ENCODE measurements at places on chromosomes 16 and 17.

DNA sequence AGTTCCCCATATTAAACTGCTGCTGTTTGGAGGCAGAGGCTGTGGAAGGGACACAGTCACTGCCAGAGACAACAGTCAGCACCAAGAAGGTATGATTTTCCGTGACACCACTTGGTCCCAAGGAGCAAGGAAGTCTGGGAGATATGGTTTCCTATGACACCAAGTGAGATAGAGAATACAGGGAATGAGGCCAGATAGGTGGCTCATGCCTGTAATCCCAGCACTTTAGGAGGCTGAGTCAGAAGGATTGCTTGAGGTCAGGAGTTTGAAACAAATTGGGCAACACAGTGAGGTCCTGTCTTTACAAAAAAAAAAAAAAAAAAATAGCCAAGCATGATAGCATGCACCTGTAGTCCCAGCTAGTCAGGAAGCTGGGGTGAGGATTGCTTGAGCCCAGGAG is 90.8 kb downstream of the ABCC12 start:
- no peak for ATAC-seq

DNA sequence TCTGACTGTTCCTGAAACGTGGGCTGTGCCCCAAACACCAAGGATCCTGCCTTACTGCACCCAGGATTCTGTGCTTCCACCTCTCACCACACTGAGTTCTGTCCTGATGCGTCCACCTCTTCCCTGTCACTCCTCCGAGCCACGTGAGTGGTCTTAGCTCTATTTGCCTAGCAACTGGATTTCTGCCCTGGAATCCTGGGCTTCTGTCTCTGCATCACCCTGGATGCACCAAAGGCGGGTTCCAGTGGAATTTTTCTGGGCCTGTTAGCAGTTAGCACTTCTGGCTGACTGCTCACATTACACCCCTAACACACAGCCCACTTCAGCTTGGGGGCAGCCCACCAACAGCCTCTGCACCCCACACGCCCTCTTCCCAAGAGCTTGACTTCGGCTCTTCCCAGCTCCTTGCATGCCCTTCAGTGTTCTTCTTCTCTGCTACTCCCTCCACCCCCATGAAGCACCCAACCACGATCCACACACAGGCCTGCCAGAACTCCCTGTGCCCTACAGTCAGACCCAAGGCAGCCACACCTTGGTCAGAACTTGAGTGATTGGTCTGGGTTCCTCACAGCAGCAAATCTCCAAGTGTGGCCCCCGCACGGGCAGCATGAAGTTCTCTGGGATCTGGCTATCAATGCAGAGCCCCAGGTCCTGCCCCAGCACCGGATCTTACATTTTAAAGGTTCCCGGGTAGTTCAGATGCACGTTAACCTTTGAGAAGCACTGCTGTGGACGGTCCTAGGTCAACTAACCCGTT is 129.8 kb upstream of the RCVRN start:
- ATAC-seq: no peak

DNA sequence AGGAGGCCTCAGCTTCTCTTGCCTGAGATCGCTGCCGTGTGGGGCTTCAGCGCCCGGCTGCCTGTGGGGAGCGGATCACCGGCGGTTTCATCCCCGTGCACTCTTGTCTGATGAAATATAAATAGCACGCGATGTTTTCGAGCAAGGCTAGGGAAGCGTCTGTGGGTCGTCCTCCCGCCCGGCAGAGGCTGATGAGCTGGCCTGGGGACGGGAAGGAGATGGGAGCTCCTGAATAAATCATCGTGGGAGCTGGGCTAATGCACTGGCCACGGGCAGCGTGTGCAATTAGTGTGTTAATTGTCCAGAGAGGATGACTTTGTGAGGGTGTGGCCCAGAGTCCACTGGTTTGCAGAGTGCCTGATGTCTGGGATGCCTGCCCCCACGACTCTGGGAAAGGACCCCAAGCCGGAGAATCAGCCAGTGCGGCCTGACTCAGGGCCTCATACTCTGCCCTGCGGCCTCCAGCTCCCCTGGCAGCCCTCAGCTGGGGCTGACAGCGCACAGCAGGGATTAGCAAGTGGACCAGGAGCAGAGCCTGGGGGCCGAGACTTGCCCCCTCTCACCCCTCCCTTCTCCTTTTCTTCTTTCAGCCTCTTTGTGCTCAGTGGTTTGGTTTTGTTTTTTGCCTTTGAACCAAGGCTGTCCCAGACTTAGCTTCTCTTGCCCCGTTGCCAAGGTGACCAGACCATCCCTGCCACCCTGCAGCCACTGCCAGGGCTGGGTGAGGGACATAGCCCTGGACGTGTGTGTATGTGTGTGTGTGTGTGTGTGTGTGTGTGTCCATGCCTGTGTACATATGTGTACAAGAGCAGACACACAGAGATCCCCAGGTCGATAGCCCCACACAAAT is 21.4 kb downstream of the KCNJ12 start:
- peak; percentile 55 for ATAC-seq

GRCh38 chr17:69525920-69526841 is 111.7 kb downstream of the MAP2K6 start:
- ATAC-seq: peak; percentile 63

DNA sequence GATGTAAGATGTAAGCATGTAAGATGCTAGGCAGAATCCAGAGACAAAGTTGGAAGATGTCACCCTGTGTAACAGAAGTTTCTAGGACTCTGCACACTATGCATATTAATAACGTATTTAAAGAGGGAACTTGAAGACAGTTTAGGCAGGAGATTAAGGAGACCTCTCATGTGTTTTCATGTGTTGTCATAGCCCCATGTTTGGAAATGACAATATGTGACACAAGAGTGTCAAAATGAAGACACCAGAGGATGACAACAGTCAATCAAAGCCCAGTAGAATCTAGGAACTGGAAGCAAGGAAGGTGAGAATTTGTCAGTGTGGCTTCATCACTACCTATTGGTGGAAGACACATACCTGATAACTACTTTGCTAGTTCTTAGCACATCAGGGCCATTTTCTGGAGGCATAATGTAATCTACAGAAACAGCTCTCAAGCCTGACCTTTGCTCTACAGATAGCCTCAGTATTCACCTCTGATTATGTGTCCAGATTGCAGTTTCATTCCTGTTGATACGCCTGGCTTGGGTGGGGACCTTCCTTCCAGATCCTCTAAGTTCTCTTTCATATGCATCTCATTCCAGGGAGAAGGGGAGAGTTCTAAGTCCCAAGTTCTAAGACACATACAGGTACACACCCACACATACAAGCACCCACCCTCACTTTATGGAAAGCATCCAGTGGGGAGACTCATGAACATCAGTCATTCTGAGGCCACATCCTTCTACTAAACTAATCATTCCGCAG is 26.3 kb downstream of the PMP22 start:
- no peak for ATAC-seq

DNA sequence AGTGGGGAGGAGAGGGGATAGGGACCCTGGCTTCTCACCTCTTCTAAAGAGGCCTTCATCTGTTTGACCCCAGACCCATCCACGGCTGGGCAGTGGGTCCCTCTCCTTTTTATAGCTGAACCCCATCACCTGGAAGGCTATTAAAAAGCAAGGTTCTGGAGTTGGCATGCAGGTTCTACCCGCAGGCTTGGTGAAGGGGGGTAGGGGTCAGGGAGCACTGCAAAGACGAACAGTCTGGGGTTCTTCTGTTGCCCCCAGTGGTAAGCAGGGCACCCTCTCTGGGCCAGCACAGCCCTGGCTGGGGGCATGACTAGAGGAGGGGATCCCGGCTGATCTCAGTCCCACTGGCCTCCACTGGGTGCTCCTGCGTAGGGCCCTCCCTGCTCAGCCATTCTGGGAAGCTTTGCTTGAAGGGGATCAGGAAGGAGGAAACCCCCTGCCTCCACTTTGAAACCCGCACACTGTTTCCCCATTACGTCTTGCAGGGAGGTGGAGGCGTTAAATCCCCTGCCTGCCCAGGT is 13.6 kb downstream of the CMIP start:
- no peak for ATAC-seq

- ATAC-seq: no peak
These were observed 26.6 kb downstream of the AIPL1 start for GRCh38 chr17:6408276-6408675.

DNA sequence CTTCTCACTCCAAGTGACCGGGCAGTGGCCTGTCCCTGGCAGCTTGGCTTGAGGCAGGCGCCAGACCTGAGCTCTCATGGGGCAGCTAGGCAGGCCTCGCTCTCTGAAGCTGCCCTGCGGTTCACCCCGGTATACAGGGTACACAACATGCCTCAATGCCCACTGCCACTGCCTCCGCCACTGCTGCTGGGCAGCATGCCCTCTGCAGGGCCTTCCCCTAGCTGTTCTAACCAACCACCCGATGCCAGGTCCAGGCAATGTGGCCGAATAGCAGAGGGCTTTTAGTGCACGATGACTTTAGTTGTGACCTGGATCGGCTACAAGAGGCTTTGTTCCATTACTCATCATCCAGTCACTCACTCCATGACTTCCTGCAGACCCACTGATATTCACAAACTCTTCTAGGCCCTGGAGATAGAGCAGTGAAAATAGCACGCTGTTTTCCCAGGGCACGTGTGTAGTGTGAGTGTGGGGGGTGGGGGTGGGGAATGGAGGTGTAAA is 19.7 kb downstream of the CDC42EP4 start:
- ATAC-seq: peak; percentile 11

DNA sequence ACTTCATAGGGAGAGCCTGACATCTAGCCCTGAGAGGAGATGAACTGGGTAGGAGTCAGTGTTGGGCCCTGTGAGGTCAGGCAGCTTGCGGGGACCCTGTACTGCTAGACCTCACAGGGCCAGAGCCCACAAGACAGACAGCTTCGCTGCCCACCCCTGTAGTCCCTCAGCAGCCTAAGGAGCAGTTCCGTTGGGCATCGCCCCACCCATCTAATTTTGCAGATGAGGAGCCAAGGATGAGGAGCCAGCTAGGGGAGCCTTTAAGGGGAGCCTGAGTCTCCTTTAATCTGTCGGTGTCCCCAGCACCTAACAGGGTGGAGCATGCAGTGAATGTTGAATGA is 755 bp upstream of the TUFM start:
- peak; percentile 7 for ATAC-seq

- ATAC-seq: no peak
These were observed 301.5 kb upstream of the CDH5 start for GRCh38 chr16:66064801-66065530.

GRCh38 chr16:29756654-29757053 is 10.9 kb upstream of the C16orf54 start:
- ATAC-seq: no peak

- no peak for ATAC-seq
These were observed 20.8 kb upstream of the DNAH17 start for GRCh38 chr17:78598013-78598471.

GRCh38 chr16:13904179-13904691 is 15.7 kb upstream of the ERCC4 start:
- no peak for ATAC-seq

- ATAC-seq: no peak
These were observed 35.3 kb downstream of the PRMT7 start for GRCh38 chr16:68345958-68346635.

DNA sequence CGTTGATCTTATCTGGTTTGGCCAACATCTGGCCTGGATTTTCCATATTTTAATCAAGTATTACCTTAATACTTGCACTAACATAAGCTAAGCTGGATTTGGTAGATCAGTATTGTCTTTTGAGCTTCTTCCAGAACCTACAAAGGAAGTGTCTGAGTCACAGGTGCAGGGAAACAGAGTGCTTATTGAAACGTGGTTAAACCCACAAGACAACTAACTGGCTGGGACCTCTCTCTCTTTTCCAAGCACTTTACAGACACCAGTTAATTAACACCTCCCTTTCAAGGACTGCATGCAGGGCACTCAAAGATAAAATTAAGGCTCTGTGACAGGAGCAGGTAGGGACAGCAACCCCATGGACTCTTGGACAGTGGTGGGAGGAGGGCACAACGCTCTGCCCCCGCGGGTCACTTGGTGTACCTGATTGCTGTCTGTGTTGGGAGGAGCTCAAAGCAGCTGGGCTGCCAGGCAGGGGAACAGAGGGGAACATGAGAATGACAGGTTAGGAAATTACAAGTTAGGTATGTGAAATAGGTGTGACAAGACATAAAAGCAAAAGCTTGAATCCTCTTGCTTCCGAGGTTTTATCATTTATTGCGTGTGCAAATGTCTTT is 133.7 kb upstream of the MON1B start:
- no peak for ATAC-seq

DNA sequence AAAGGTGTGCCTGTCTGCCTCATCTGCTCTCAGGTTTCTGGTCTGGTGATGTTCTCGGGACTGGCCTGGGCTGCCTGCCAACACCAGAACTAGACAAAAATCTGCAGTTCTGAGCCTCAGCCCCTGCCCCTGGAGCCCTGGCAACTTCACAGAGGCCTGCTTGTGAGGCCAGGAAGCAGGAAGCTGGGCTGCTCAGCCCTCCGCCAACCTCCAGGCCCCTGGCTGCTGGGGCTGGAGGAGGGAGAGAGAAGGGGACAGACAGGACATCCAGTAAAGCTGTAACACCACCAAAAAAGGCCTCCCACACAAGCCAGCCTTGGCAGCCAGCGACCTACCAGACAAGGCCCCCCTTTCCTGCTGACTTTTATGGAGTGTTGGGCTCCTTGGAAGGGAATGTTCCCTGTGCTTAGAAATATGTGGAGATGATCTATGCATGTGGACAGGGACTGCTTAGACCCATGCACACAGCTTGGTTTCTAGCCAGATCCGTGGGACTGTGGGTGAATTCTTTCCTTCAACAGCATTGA is 157.6 kb downstream of the XYLT1 start:
- ATAC-seq: peak; percentile 90

DNA sequence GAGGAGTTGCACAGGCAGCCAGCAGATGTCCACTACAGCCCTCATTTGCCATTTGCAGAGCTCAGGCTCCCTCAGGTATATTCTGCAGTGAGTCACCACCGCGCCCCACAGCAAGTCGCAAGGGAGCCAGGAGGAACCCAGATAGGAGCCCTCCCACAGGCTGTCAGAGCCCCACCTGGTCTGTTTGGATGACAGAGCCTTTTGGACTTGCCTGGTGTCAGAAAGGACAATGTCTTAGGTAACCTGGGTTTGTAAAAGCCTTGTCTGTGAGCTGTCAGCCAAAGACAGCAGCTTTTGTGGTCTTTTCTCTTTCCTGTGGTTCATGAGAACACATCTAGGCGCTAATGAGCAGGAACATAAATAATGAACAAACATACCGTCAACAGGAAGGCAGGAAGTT is 70.9 kb downstream of the GNAO1 start:
- ATAC-seq: no peak

DNA sequence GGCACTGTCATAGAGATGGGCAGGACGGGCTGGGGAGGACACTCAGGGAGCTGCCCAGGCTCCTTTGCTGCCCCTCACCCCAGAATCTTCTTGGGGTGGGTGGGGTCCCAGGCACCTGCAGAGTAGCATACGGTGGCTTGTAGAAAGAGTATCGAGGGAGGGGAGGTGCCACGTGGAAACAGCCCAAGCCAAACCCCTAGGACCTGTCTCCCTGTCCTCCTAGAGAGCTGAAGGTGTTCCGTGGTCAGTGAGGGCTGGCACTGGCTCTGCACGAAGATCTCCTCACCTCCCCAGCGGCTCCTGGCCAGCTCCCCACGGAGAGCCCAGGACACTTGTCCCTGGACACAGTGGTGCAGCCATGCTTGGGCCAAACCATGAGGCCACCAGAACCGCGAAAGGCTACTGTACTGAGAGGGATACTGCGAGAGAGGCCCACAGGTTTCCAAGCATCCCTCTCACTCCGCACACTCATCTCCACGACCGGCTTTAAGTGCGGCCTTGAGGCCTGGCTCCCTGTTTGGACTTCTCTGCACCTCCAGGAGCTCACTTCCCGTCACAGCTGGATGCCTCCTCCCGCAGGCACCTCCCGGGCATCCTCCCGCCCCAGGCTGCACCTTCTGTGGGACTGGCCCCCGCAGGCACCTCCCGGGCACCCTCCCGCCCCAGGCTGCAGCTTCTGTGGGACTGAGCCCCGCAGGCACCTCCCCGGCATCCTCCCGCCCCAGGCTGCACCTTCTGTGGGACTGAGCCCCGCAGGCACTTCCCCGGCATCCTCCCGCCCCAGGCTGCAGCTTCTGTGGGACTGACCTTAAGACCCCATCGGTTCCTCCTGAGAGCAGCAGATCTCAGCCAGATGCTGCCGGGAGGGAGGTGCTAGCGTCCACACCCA is 2.0 kb upstream of the MAFG start:
- ATAC-seq: no peak
